AG10803 (cell line): ENCODE measurements at places on chromosomes 12 and 14.

GRCh38 chr12:120230974-120231315 lies 30.0 kb upstream of the RPLP0 start:
- DNase-seq: no peak

DNA sequence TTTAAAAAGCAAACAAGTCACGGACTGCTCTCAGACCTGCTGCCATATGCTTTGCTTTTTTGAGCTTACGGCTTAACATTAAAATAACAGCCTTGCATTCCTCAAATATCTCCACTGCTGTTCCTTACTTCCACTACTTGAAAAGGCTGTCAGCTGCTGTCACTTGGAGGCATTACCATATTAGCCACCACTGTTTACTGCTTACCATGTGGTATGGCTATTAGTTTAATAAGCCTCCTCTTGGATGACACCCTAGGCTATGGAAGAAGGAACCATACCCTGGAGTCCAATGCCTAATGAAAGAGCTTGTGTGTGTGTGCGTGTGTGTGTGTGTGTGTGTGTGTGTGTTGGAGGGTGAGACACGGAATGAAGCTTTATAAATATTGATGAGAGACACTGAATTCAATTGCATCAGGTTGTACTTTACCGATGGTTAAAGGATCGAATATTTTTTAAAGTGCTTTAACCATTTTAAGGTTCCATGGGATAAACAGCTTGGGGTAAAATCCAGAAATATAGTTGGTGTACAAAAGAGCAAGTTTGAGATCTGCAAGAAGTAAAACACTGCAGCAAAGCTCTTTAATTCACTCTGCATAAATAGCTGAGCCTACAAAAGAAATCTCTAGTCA lies 174.5 kb downstream of the TTC7B start:
- DNase-seq: no peak

GRCh38 chr12:10612110-10612509 lies 1.3 kb downstream of the MAGOHB start:
- DNase-seq: no peak

- no peak for DNase-seq
Observed at GRCh38 chr14:81485372-81485771, 48.3 kb downstream of the SEL1L start.

DNA sequence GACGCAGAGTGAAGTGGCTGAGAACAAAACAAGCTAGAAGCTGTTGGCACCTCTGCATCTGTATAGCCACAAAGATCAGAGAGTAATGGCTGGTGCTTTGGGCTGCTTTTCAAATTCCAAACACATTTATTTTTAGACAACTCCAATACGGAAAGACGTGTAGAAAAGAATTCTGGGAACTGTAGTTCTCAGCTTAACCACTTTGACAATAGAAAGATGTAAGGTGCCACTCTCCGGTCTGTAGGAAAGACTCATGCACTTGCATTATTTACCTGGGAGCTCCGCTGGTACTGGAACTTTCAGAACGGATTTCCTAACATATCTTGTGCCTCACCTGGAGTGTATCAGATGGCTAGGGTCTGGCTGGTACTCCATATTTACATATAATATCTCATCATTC lies 1.8 kb upstream of the OR4K2 start:
- DNase-seq: no peak

DNA sequence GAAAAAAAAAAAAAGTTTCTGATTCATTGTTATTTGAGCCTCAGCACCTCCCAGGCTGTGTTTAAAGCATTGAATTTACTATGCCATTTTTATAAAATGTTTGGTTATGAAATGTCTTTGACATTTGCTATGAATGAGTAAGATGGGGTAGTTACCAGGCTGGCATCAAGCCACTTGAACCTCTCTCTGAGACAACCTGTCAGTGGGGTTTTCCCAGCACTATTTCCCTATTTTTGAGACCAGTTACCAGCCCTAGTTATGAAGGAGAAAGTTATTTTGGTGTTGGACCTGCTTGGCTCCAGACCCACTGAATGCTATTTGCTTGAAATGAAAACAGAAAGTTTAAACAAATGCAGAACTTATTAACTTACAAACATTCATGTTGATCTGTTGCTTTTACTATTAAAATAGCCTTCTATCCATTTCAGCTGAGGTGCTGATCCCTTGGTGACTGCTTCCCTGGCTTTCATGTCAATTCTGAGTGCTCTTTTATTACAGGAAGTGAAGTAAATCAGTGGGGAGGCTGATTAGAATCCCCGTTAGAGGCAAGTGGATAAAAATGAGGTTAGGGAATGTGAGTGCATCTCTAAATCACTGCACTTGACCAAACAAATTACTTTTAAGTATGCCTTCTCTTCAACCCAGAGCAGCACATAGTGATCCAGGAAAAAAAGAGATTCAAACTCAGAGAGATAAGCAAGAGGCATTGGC lies 37.8 kb downstream of the LLPH start:
- peak; percentile 12 for DNase-seq

DNA sequence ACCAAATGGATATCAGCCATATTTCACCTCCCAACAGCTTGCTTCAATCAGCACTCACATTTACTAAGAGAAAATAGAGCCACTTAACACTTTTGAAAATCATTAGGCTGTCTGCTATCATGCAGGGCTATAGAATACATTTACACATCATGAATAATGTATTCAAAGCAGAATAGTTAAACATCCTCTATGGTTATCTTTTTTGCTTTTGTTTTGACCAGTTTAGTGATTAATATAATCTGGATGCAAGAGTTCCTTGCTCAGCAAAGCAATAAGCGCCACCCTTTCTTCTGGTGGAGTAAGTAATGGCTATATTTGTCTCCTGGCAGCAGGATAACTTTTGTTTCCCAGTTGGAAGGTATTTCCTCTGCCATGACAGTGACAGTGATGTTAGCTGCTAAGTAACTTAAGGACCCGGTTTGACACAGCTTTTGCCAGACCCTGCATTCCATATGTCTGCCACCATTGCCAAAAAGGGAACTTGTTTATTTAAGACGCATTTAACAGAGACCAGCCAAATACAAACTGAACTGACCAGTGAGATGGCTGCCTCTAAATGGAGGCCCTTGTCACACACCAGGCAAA lies 70.3 kb upstream of the NR2C1 start:
- peak; percentile 46 for DNase-seq

DNA sequence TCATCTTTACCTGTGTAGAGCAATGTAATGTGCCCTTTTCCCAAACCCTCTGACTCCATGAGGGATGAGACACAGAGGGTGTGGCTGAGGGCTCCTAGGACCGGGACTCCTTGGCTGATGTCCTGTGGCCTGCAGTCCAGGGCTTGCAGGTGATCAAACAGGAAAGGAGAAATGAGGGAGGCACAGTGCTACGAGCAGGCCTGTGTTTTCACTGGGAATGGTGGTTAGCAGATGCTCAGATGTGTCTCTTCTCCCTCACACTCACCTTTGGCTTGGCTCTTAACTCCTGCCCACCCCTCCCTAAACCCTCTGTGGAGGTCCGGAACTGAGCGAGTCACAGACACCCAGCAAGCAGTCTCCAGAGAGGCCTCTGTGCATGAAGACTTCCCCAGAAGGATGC lies 254.4 kb downstream of the DAD1 start:
- no peak for DNase-seq

DNA sequence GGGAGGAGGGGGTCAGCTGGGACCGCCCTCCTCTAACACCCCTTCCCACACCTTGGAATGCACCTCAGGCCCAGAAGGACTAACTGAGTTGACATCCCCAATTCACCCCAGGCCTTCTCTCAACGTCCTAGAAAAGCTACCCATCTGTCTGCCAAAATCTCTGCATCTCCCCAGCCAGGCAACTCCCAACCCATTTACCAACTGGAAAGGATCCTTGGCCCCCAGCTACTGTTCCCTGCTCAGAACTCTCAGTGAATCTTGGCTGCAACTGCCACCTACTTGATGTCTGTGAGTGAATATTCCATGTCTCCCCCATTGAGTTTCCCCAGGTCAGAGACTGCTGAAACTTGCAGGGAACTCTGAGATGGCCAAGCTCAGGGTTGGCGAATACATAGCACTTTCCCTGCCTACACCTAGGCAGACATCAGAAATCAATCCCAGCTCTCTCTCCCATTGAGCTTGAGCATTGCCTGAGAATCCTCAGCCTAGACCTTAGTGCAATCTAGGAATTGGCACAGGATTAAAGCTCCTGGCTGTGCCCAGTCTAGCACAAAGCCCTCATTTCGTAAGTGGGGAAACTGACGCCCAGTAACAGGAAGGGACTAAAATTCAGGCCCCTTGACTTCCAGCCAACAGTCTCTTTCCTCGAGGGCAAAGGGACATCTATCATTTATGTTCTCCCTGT lies 71.9 kb upstream of the NCOR2 start:
- no peak for DNase-seq

- DNase-seq: no peak
Observed at GRCh38 chr14:59630288-59630963, 53.8 kb upstream of the CCDC175 start.

DNA sequence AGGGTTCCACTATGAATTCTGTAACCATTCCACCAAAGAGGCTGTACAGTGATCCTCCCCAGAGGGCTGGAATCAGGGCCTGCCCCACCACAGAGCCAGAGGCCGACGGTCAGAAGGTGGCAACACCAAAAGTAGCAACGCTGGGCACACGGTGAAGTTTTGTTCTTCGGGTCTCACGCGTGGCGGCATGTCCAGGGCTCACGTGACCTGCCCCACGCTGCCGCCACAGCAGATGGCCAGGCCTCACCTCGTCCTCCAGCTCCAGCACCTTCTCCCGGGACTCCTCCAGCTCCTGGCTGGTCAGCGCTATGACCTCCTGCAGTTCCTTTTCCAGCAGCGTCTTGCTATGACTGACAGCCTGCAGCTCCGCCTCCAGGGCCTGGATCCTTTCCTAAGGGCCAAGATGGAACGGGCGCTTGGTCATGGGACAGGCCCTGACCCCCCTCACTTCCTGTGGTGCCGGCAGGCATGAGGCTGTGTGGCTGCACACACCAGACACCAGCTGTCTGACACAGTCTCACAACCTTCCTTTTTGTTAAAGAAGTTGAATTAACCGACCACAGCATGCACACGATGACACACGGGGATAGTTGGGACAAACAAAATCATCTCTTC lies 22.4 kb upstream of the ANKLE2 start:
- DNase-seq: no peak

GRCh38 chr14:20436363-20436755 lies 393 bp upstream of the KLHL33 start:
- DNase-seq: peak; percentile 77

GRCh38 chr12:81450920-81451739 lies 308.0 kb downstream of the PPFIA2 start:
- peak; percentile 72 for DNase-seq

GRCh38 chr12:69442894-69443293 lies 27.3 kb upstream of the FRS2 start:
- DNase-seq: no peak

GRCh38 chr12:49665384-49665783 lies 41.8 kb downstream of the FMNL3 start:
- peak; percentile 31 for DNase-seq

DNA sequence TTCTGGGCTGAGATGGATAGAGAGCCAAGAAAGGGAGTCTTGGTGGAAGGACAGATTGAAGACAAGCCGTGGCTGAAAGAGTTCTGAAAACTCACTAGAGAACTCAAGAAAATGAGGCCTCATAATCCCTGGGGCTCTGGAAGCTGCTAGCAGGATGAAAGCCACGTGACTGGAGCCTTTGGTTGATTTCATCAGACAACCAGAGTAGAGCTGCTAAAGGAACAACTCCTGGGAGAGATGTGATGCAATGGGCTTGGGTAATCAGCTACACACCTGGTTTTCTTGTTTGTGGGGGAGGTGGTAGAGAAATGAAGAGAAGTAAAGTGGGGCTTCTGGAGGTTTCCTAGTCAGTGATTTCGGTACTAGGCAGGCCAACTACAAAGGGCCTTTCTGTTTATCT lies 13.4 kb downstream of the CSRNP2 start:
- peak; percentile 46 for DNase-seq

DNA sequence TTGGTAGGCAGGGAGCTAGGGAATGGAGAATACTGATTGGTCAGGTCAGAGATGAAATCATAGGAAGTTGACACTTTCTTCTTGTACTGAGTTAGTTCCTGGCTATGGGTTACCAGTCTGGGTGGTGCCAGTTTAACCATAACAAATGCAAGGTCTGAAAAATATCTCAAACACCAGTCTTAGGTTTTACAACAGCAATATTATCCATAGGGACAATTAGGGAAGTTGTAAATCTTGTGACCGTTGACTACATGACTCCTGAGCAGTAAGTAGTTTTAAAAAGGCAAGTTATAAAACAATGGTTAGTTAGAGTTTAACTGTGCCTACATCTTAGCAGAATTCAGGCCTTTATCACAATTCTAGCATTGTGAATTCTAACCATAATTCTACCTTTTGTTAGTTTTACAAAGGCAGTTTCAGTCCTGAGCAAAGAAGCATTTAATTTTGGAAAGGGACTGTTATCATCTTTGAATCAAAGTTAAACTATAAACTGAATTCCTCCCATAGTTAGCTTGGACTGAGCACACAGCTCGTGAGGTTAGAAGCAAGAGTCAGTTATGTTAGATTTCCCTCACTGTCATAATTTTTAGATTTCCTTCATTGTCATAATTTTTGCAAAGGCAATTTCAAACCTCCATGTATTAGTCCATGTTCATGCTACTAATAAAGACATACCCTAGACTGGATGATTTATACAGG lies 19.7 kb upstream of the MON2 start:
- no peak for DNase-seq

DNA sequence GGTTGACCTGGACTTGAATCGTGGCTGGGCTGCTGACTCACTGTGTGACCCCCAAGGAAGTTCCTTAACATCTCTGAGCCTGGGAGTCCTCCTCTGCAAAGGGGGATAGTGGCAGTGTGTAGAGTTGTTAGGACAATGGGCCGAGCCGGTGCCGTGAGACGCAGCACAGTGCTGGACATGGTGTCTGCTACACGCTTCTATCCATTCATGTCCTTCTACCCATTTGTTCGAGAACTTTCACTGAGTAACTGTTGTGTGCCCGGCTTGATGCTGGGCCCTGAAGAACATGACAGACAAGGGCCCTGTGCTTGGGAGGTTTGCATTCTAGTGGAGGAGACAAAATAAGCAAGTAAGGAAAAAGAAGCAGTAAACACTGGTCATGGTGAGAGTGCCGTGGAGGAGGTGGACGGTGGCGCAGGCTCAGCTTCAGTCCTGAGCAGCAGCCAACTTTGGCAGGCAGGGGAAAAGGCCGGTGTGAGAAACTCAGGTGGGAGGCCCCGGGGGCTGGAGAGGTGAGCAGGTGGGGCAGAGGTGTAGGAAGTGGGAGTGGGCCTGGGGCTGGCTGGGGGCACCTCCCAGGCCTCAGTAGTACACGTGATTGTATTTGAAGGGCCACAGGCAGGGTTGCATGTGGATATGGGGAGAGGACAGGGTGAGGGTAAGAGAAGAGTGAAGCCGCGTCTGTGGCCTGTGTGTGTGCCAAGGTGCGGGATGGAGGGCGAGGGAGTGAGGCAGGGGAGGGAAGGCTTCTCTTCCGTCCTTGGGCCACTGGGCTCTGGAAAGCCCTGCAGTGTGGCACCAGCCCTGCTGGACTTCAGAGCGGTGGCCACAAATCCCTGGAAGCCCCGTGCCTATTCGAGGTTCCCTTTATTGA lies 13.8 kb downstream of the VASH1 start:
- no peak for DNase-seq
